A375 (cell line): ENCODE measurements at places on chromosomes 2 and 18. TPM values are rescaled to one million over a fixed set of nuclear protein-coding genes. Genes with fewer than 3 reads are reported as not detected.

FN1 gene
- total RNA-seq: 44.3 and 65.8 TPM in 2 replicates

CLHC1 gene
- 8.4 and 9.3 TPM in 2 replicates for total RNA-seq

MZT2B gene
- 185 and 203 TPM in 2 replicates for total RNA-seq

EVX2 gene
- 0.05 TPM in 1 of 2 replicates, not detected in the other for total RNA-seq

RTP5 gene
- total RNA-seq: not detected in 2 replicates

SH3RF3 gene
- 7.6 and 8.6 TPM in 2 replicates for total RNA-seq

ZNF521 gene
- total RNA-seq: 10.4 and 12.2 TPM in 2 replicates

SLC5A7 gene
- total RNA-seq: 0.05 TPM in 1 of 2 replicates, not detected in the other

RNF152 gene
- 0.57 and 1.2 TPM in 2 replicates for total RNA-seq

IRS1 gene
- 9.2 and 9.8 TPM in 2 replicates for total RNA-seq

PLGLB1 gene
- total RNA-seq: 0.13 and 1.5 TPM in 2 replicates

C2orf81 gene
- total RNA-seq: 5.5 and 8.5 TPM in 2 replicates

MEIS1 gene
- total RNA-seq: 19.6 and 28.7 TPM in 2 replicates

LRRC30 gene
- not detected in 2 replicates for total RNA-seq

MARCHF4 gene
- 1.4 and 1.5 TPM in 2 replicates for total RNA-seq

SMYD5 gene
- 41.3 and 45.0 TPM in 2 replicates for total RNA-seq
